ENCODE measurements at places on chromosomes 2 and 18.

DNA sequence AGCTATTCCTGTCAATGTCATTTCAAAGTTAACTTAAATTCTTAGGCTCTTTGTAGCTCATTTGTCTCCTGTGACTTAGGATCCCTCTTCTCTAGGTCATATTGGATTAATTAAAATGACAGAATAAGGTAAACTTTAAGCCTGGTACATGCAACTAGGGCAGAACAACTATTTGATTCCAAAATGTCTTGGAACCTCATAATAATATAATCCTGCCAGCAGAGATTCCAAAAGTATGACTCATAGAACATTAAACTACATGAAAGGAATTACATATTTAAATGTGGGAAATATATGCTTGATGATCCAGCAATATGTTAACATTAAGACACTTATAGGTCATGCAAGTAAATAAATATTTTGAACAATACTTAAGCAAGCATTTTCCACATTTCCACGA, 63.3 kb downstream of the COL3A1 start:
- no peak for DNase-seq

GRCh38 chr2:170530284-170530745, 184.8 kb upstream of the SP5 start:
- DNase-seq: no peak

DNA sequence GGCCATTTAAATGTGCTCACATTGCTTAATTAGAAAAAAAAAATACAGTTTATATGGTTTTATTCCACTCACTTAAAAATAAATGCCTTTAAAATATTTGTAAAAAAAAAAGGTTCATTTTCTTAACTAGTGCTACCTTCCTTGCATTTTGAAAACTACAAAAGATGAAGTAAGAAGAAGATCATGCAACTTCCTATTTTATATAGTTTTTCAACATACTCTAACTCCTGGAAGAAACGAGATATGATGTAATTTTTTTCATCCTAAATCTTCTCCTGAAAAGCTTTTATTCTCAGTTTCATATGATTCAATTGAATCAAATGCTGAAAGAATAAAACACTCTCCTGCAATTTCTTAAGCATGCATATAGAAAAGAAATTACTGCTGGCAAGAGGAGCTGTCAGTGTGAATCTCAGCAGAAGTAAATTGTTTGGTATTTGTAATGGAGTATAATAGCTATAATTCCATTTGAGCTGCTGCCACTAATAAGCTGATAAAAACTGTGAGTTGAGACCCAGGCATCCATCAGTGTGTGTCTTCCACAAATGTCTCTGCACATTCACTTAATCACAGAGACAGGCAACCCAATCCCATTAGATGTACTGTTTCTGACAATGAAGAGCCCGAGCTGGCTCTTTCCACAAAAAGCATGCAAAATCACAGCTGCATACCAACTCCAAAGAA, 3.7 kb downstream of the FTCDNL1 start:
- DNase-seq: no peak

DNA sequence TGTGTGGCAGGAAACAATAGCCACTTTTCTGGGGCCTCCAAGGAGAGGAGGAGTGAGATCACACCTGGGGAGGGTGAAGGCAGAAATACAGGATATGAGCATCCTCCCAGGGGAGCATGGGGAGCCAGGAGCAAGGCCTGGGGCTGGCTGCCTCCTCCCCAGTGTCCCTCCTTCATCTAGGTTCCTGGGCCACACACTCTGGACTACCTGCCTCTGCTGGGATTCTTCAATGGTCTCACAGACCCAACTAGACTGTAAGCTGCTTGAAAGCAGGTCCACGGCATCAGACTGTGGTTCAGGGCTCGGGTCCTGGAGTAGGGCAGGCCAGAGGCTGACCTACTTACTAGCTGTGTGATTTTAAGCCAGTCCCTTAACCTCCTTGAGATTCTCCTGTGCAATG, 94.0 kb downstream of the MCFD2 start:
- no peak for DNase-seq

All from stimulated activated CD8-positive, alpha-beta memory T cell treated with anti-CD3 and anti-CD28 coated beads, Interleukin-7, amount 100 ng/mL, for 1 hour (primary cell).